ENCODE measurements at places on chromosomes 2 and 18. TPM values are rescaled to one million over a fixed set of nuclear protein-coding genes. Genes with fewer than 3 reads are reported as not detected.

GRCh38 chr2:131493199-131493968, 1.2 kb upstream of the MZT2A start:
- no peak for DNase-seq

DNA sequence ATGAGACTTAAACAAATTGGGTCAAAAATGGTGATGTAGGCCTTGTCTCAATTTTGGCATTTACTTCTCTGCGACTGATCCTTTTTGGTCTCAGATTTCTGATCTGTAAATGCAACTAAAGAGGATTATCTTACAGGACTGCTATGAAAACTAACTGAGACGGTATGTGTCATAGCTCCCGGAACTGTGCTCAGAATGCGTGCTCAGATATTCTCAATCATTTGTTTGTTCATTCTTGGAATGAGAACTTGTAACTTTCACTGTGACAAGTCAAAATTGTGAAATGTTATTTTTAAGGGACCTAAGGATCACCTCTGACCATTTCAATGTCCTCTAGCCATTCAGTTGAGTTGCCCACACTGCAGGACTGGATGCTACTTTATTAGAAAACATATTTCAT, 498.2 kb upstream of the PIK3C3 start:
- no peak for DNase-seq

Gene TFPI
- total RNA-seq, result 182 TPM

Gene ANKRD30BL
- not detected for total RNA-seq

All from glomerular endothelial cell (primary cell).